Anterior cingulate cortex (tissue), 58 donors: ENCODE measurements at places on chromosomes 6 and 20.

- DNase-seq, result no peak
Observed at GRCh38 chr6:108438918-108439317, 121.8 kb upstream of the FOXO3 start.

- DNase-seq, result no peak
Observed at GRCh38 chr6:163415620-163416556, 1.4 kb downstream of the QKI start.

GRCh38 chr6:42249279-42249678 lies 31.6 kb upstream of the MRPS10 start:
- no peak for DNase-seq

GRCh38 chr6:166446146-166446545 lies 63.4 kb upstream of the MPC1 start:
- DNase-seq, result no peak

- DNase-seq, result no peak
Observed at GRCh38 chr6:45830441-45831139, 185.1 kb downstream of the CLIC5 start.

GRCh38 chr6:128597956-128598355 lies 77.6 kb upstream of the PTPRK start:
- no peak for DNase-seq

- DNase-seq, result no peak
Observed at GRCh38 chr20:59579404-59580145, 24.8 kb upstream of the PHACTR3 start.

- peak; percentile 33 for DNase-seq
Observed at GRCh38 chr20:10673176-10673841, 490 bp downstream of the JAG1 start.

GRCh38 chr20:55283889-55284288 lies 721.4 kb downstream of the CBLN4 start:
- DNase-seq, result no peak

DNA sequence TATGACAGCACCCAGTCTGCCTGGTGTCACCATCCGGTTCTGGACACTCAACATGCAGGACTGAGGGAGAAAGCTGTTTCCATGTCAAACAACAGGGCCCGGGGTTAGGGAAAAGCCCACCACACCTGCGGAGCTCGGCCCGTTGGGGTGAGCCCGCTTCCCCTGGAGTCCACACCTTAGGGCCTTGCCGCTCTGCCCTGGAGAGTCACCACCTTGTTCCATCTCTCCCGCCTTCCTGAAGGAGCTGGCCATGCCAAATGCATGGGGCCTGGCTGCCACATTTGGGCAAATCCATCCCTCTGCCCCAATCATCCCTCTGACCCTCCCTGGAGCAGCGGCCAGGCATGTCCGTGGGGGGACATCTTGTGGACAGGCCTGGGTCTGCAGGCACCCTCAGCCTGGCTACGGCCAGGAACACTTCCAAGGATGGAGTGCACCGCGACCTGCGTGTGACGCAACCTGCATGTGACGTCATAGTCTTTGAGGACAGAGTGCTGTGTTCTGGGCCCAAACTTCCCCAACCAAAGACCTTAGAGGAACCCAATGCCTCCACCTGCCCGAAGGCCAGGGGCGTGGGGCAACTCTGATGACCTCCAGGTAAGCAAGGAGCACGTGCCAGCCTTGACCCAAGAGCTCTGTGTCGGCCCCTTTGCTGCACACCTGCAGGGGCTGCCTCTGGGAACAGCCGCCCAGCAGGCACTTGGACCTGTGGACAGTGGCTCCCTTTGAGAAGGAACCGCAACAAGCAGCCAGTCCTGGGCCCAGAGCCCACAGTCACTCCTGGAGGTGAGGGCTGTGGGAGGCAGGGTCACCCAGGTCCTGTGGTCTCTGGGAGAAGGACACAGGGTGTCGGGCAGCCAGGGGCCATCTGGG lies 1.7 kb downstream of the CABLES2 start:
- peak; percentile 23 for DNase-seq
